ENCODE measurements at places on chromosomes 6 and 20.

DNA sequence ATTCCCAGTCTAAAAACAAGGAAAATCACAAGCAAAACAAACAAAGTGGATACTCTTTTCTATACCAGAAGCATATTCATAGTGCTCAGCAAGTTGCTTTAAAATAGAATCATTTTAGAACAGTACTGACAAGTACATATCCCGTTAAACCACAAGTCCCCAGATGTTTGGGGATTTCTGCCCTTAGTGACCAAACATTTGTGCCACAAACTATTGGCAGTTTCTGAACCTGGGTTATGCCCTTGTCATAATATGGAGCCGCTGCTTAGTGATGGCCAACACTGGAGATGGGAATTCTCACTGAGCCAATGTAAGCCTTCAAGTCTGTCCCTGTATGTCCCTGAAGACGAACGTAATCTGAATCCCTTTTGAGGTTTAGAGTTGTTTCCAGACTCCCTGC lies 436.7 kb upstream of the JAG1 start:
- DNase-seq, result no peak

- DNase-seq, result no peak
Measured at GRCh38 chr6:20559924-20560551, 25.8 kb downstream of the CDKAL1 start.

GRCh38 chr20:32439132-32439829 lies 81.2 kb downstream of the ASXL1 start:
- no peak for DNase-seq

GRCh38 chr6:142195862-142196541 lies 48.9 kb downstream of the VTA1 start:
- no peak for DNase-seq

- no peak for DNase-seq
Measured at GRCh38 chr20:3692706-3693294, 11.0 kb upstream of the ADAM33 start.

GRCh38 chr6:17057322-17057721 lies 44.5 kb upstream of the STMND1 start:
- DNase-seq, result no peak

GRCh38 chr20:48463916-48464315 lies 363.9 kb downstream of the PREX1 start:
- DNase-seq, result no peak

DNA sequence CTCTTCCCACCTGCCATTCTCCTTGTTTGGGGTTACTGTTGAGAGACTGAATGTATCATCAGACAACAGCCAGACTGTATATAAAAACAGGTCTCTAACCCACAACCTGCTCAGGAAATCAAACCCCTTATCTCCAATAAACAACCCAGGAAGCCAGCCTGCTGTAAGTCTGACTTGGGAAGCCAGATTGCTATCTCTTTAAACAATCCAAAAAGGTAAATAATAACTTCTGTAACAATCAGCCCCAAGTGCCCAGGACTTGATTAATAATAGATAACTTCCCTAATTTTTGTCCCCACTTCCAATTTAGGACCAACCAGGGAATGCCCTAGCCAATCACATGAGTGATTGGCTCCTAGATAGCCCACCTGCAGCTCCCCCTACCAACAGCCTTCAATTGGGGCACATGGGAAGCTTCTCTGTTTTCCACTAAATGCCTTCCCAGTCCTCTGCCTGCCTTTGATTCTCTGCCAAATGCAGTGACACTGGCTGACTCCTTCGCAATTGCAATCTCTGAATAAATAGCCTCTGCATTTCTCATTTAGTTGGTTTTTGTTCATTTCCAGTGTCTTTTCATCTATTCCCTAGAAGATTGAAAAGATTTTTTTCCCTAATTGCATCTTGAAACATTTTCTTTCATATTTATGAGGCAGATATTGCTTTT lies 117.1 kb upstream of the TAB2 start:
- DNase-seq, result no peak

DNA sequence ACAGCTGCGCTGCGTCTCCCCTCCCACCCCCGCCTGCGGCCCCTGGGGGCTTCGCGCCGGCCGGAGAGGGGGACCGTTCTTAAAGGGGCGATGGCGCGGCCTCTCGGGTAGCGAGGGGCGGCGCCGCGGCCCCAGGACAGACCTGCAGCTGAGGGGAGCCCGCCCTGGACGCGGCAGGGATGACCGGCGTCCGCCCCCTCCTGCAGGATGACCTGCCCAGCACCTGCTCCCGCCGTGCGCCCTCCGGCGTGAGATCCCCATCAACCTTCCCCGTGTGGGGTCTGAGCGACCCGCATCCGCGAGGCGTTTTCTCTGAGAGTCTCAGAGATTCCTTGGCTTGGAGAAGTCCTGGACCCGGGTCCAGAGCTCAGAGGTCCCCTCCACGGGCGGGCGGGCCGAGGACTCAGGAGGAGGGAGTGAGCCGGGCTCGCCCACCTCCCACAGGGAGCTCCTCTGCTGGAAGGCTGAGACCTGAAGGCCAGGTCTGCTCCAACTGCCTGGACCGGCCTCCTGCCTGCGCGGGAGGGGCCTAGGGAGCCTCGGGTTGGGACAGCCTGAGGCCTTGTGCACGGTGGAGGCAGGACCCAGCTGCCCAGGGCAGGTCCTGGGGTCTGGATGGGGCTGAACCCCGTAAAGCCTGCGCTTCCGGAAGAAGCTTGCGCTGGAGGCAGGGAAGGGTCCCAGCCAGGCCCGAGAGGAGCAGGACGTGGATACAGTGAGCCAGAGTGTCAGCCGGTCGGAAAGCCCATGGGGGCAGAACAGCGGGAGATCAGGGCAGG lies 532 bp upstream of the NKAIN4 start:
- DNase-seq, result no peak

DNA sequence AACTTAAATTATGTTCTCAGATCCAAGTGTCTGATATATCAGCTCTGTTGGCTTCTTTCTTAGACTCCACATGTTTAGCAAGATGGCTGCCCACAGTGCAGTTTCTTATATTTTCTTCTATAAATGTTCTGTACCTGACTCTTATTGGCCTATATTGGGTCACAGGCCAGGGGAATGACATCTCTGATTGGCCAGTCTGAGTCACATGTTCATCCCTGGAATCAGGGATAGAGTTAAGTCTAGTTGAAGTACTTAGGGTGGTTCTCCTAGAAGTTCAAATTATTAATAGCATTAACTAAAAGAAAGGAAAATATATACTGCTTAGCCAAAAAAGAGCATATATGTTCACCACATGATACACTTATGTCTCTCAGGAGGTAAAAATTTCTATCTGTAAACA lies 105.3 kb upstream of the SLC22A16 start:
- no peak for DNase-seq

GRCh38 chr6:92468066-92468465 lies 951.3 kb downstream of the EPHA7 start:
- DNase-seq, result no peak

GRCh38 chr6:105301072-105301503 lies 101.8 kb downstream of the PREP start:
- DNase-seq, result no peak

DNA sequence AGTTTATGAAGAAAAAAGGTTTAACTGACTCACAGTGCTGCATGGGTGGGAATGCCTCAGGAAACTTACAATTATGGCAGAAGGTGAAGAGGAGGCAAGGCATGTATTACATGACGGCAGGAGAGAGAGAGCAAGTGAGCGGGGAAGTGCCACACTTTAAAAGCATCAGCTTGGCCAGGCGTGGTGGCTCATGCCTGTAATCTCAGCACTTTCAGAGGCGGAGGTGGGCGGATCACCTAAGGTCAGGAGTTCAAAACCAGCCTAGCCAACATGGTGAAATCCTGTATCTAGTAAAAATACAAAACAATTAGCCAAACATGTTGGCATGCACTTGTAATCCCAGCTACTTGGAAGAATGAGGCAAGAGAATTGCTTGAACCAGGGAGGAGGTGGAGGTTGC lies 213.3 kb upstream of the THEMIS start:
- DNase-seq, result no peak

- no peak for DNase-seq
Measured at GRCh38 chr6:161271343-161272030, 2.4 kb downstream of the AGPAT4 start.

DNA sequence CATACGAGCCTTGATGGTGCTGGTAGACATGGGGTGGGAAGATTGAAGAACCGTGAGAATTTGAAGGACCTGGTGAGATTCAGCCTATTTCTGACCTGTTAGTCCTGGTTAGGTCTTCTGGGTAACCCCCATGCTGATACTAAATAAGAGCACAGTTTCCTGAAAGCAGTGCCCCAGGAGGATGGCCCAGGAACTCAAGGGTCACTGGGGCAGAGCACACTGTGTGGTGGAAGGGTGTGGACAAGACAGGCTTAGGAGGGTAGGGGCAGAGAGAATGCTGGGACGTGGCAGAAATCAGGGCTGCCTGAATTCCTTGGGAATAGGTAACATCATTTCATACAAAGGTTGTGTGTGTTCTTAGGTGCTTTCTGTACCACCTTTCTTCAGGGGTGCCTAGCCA lies 31.9 kb upstream of the ENPP1 start:
- DNase-seq, result no peak

DNA sequence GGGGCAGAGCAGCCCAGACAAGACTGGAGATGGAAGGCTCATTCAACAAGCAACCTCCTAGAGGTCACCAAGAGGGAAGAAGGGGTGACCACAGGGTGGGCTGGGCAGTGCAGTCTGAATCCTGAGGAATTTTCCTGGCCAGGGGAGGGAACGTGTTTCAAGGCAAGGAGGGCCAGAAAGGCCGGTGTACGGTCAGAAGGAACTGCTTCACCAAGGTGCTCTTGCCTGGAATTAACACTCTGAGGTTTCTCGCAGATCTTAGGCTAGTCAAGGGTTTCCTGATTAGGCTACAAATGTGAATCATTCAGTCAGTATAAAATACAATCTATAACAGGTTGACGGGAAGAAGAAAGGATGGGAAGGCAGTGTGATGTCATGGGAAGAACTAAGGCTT lies 199.3 kb downstream of the LRFN2 start:
- DNase-seq, result no peak

DNA sequence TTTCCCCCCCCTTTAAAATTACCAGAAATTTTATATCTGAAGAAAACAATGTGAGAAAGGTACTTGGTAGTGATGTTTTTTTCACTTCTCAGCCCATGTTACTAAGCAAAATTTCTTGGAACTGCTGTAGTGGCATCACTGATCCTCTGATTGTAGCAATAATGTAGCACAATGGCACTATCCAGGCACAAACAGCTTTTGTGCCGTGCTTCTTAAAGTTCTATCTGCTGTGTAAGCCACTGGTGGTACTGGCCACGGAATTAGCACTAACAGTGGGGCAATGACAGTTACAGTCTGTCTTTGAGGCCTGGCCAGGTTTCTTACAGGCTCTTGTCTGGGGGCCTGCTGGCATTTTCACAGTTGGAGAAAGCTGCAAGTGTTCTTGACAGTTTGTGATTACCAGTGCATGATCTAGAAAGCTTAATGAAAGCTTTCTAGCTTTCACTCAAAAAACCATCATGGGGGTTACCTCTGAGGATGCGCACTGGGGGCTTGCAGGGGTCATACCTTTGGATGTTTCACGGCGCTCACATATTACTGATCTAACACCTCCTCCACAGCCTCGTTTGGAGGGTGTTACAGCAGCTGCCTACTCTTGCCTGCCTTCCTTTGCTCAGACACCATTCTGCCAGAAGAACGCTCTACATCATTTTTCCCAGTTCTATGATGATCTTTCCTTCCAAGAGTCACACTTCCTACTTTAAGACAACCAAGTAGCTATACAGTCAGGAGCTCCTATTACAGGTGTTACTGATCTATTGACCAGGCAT lies 58.4 kb upstream of the ARMH2 start:
- no peak for DNase-seq

DNA sequence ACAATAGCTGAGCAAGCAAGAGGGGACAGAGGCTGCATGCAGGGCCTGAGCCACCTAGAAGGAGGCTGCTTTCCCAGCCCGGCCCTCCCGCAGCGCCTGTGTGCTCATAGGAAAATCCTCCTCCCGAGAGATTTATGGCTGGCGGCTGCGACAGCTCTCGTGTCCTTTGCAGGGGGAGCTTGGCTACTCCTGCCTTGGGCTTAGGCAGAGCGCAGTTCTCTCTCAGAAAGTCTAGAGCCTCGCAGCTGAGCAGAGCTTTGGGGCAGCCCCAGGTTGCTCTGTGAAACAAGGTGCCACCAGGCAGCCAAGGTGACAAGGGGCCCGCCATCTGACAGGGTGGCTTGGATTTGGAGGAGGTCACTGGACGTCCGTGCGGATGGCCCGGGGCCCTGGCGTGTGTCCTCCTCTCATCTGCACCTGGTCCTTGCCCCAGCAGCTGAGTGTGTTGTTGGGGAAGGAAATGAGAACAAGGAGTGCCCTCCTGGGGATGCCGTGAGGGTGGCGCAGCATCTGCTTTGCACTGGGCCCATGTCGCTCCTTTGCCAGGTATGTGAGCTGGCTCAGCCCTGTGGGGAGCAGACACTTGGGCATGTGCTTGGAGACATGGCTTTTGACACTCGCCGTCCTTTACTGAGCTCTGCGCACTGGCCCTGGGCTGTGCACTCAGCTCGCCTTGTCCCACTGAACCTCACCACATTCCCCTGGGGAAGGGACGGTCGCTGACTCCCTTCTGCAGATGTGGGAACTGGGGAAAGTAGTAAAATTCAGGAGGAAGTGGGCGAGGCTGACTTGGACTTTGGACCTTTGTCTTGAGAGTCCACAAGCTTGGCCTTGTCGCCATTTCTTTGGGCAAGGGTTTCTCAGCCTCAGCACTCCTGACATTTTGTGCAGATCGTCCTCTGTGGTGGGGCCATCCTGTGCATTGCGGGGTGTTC lies 41.9 kb downstream of the EDN3 start:
- no peak for DNase-seq

DNA sequence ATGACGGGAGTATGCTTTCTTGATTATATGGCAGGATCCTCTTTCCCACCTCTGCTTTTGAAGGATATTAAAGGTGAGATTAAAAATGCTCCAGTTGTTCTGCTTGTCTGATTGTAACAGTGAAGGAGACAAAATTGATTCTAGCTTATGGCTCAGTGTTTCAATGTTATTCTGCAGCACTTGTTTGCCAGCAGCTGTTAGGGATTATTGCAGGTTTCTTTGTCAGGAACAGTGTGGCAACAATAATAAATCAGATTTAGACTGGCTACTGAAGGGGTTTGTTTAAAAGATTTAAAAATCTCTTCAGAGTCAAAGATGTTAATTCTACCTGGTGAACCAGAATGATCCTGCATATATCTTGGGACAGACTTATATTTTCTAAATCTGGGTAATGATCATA lies 126.9 kb downstream of the LAMA2 start:
- DNase-seq, result no peak

DNA sequence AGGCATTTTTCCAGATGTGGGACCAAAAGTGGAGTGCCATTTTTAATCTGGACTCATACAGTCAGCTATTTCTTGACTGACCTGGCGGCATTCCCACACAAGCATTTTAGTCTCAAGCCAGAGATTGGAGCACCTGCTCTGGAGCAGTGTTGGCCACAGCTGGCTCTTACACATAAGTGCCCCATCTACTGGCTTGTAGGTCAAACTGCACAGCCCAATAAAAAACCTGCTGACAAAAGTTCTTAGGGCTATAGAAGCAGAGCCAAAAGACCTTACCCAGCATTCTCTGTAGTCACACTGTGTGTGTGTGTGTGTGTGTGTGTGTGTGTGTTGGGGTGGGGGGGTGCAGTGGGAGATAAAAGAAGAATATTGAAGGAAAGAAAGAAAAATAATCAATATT lies 38.6 kb upstream of the SENP6 start:
- no peak for DNase-seq

Measured in stimulated activated CD4-positive, alpha-beta T cell treated with anti-CD3 and anti-CD28 coated beads, Interleukin-1b, Interleukin-23, amount 100 ng/mL, for 1 hour (primary cell).